ENCODE measurements at places on chromosomes 2 and 18.

DNA sequence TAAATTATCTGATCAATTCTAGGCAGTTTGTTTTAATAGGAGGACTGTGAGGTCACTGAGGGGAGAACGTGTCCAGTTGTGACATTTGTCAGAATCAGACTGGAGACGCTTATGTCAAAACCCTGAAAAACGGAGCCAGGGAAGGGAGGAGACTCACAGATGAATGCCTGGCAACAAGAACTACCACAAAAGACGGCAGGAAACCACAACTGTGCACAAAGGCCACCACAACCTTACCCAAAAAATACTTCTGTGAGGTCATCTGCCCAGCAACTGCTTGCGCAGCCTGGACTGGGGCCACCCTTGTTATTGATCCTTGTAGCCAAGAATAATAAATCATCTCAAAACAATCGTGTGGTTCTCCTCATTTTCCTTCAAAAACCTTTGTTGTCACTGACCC is 173.0 kb upstream of the ALKAL2 start:
- DNase-seq: no peak

GRCh38 chr2:3442185-3442584 is 62.7 kb downstream of the TRAPPC12 start:
- DNase-seq: no peak

GRCh38 chr2:64840426-64840881 is 148.7 kb upstream of the SLC1A4 start:
- no peak for DNase-seq

- DNase-seq: no peak
Observed at GRCh38 chr18:53417003-53417402, 807.5 kb downstream of the MBD2 start.

DNA sequence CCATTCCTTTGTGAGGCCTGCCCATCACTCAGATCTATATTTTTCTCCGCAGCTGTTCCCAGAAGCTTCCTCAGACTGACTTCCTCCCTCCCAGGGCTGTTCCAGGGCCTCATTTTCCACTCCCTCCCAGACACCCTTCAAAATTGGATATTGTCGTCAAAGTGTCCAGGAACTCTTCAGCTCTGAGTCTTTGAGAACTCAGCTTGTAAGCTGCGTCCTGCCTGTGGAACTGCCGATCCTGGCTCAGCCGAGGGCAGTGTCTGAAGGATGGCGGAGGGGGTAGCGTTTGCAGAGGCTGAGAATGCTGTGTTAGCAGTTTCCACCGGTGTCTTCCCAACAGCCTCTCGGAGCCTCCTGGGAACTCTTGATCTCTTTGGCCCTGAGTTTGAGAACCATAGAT is 27.1 kb downstream of the NCK2 start:
- no peak for DNase-seq

GRCh38 chr2:120845277-120845676 is 109.6 kb downstream of the GLI2 start:
- DNase-seq: no peak

GRCh38 chr2:126662621-126663020 is 6.7 kb downstream of the GYPC start:
- DNase-seq: no peak

DNA sequence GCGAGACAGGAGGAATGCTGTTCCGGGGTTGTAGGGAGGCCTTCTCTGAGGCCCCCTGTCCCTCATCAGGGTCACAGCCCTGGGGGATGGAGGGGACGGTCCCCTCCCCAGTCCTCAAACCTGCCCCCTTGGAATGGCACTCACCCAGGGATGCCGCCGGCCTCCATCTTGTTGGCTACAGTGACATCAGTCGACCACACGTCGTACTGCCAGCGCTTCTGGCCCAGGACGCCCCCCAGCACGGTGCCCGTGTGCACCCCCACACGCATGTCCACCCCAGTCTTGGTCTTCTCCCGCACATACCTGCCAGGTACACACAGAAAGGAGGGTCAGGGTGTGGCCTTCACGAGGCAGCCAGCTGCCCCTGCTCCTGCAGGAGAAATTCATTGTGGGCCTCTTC is 46.5 kb downstream of the CENPO start:
- DNase-seq: no peak

- DNase-seq: no peak
Observed at GRCh38 chr2:109018452-109018851, 29.4 kb upstream of the EDAR start.

DNA sequence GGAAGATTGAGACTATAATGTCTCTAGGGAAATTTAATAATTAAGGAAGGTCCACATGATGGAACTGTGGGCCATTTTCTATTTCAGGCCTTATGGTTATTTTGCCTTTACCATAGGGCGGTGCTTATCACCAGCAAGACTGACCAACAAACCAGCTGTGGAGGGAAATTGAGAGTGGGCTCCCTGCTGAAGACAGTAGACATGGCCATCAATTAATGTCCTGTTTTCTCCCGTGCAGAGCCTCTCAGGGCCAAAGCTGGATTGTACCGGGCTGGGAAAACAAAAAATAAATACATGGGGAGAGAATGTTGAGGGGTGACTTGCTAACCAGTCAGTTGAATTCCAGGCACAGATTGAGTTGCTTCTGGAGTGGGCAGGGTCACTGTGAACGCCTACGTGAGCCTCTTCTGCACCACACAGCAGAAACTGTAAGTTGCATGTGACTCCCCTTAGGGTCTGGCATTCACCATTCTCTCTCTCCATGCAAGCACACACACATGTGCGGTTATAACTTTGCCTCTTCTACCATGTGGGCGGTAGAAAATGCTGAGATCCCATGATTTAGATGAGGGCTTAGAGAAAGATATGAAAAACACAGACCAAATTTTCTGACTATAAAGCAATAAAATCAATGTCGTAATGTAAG is 128.5 kb downstream of the COPS8 start:
- DNase-seq: no peak

- no peak for DNase-seq
Observed at GRCh38 chr2:241489088-241489487, 19.3 kb downstream of the STK25 start.

- DNase-seq: no peak
Observed at GRCh38 chr2:101112772-101113157, 38.4 kb downstream of the TBC1D8 start.

GRCh38 chr2:133569286-133569830 is 1.1 kb upstream of the NCKAP5 start:
- no peak for DNase-seq

DNA sequence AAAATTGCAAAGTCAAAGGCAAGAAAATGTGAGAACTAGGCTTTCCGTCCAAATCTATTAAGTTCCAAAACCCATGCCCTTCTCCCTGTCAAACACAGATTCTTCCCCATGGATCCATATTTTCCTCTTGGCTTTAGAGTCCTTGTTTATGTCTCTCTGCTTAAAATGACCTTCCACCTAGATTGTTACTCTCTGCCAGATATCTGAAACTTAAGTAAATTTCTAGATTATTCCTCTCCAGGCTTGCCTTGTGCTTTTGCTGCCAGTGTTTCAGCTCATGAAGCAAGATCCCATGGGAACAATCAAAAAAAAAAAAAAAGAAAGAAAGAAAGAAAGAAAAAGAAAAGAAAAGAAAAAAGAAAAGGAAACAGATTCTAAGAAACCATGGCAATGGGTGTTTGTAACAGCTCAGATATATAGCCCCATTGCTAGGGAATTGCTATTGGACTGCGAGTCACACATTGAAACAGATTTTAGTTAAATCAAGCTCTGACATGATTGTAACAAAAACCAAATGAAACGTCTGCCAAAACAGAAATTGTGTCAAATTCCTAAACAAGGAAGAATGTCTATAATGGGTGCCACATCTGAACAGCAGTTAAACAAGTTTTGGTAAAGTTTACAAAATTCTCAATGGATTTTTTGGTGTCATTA is 660.7 kb upstream of the CNTNAP5 start:
- no peak for DNase-seq

DNA sequence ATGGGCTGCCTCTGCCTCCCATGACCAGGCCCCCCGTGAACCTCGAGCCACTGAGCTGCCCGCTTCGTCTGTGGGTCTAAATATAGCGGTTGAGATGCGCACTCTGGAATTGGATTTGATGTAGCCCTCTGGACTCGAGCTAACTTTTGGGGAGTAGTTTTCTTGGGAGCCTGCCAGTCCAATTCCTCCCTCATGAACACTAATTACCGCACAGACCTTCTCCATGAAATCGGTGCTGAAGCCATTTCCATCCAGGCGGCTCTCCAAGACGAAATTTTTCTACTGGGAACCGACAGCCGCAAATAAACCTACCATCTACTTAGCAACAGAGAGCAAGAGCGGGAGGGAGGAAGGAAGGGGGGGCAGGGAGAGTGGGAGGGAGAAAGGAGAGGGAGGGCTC is 63.6 kb downstream of the CELF4 start:
- DNase-seq: no peak

DNA sequence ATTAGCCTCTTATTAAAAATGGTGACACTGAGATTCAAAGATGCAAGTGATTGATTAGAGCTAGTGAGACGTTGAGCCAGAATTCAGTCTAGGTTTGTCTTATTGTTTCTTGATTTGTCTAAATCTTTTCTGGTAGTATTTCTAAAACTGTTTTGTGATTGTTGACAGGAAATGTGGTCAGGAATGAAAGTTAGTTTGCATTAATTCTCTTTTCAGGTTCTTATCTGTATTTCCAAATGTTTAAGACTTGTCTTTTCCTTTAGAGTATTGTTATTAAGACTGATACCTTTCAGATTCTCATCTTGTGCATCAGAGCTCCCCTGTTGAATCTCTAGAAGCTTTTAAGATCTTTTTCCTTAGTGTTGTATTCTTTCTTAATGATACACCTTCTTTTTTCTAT is 89.3 kb downstream of the MBD5 start:
- DNase-seq: no peak

GRCh38 chr2:210157526-210157925 is 13.7 kb downstream of the KANSL1L start:
- DNase-seq: no peak

GRCh38 chr2:120922571-120923332 is 187.1 kb downstream of the GLI2 start:
- no peak for DNase-seq

GRCh38 chr2:130160131-130160530 is 15.2 kb upstream of the CCDC74B start:
- no peak for DNase-seq

GRCh38 chr2:202015471-202015870 is 18.2 kb upstream of the FZD7 start:
- DNase-seq: no peak

DNA sequence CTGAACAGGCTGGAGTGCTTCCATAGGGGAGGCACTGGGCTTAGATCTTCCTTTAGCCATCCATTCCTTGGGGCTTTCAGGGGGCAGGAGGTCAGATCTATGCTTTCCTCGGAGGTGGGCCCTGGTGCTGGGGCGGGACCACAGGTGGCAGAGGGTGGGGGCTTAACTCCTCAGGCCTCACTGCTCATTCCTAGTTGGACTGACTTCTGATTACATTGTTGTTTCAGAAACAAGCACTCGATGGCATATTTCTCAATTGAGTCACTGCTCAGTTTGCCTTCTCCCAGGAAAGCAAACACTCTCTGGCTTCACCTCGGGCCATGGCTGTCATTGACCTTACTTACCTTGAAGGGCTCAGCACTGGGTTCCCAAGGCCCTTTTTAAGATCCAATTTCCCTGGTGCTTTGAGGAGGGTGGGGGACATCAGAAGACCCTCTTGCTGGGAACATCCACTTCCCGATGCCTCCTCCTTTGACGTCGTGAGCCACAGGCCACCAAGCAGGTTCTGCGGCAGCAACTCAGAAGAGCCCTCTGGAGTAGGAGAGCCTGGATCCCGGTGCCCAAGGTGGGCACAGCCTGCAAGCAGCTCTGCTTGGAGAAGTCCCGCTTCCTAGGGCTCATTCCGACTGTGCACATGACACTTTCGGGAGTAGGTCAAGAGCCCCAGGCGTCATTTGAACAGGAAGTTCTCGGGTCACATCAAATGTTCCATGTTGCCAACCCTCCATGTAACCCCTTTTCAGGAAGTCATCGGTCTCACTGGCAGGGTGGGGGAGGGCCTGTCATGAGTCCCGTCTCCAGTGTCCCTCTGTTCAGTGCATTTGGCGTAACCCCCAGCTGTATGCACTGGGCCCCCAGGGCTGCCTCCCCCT is 40.6 kb downstream of the SDC1 start:
- no peak for DNase-seq

GRCh38 chr2:18820966-18821365 is 231.6 kb upstream of the NT5C1B start:
- no peak for DNase-seq

- DNase-seq: no peak
Observed at GRCh38 chr2:182426082-182426917, 536 bp downstream of the PDE1A start.

DNA sequence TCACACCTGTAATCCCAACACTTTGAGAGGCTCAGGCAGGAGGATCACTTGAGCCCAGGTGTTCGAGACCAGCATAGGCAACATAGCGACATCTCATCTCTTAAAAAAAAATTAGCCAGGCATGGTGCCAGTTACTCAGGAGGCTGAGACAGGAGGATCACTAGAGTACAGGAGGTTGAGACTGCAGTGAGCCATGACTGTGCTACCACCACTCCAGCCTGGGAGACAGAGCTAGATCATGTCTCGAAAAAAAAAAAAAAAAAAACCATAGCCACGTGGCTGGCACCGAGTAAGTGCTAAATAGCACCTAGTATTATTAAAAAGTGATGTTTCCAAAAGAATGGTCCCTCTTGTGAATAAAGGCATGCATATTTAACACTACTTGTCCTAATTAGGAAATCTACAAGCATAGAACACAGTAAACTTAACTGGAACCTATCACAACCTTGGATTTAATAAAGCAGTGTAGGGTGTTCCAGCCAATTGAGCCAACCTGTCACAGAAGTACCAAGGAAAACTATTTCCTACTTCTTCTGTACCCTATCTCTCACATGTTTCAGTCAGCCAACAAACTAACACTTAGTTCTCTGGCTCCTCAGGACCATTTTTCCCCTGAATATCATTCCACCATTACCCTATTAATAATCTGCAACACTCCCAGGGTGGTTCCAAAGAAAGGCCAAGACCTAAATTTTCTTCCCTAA is 8.8 kb downstream of the RAB1A start:
- DNase-seq: no peak

- DNase-seq: no peak
Observed at GRCh38 chr2:65579506-65580235, 147.3 kb upstream of the SPRED2 start.

GRCh38 chr18:10332452-10332851 is 122.0 kb upstream of the APCDD1 start:
- DNase-seq: no peak

DNA sequence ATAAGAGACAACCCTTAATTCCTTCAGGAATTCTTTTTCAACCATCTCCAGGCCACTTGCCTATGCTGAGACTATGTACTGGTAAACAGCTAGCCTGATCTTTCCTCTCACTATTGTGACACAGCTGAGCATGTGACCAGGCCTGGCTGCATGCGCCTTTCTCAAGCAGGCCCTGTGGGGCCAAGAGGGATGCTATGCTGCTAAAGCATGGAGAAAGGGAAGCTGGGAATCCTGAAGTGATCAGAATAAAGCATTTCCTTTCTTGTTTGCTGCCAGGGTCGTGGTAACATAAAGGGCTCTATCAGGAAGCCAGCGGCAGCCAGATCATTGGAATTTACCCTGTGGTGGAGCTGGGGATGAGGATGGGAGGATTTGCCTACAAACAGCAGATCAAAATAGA is 29.8 kb upstream of the LCLAT1 start:
- DNase-seq: no peak

GRCh38 chr2:86087936-86088850 is 17.5 kb downstream of the POLR1A start:
- DNase-seq: no peak
